ENCODE measurements at places on chromosomes 1 and 21. TPM values are rescaled to one million over a fixed set of nuclear protein-coding genes. Genes with fewer than 3 reads are reported as not detected.

- H3K27me3 ChIP-seq, result peaks cover 10% of the 10 kb centered on the region
- H3K4me3 ChIP-seq, result no peak overlapping the region
- H3K4me1 ChIP-seq, result peaks cover 17% of the 10 kb centered on the region
- no peaks in the 10 kb centered on the region for H3K36me3 ChIP-seq
- DNase-seq, result peak; percentile 23
These were observed 39.9 kb downstream of the ATF3 start for GRCh38 chr1:212648431-212648830.

DNA sequence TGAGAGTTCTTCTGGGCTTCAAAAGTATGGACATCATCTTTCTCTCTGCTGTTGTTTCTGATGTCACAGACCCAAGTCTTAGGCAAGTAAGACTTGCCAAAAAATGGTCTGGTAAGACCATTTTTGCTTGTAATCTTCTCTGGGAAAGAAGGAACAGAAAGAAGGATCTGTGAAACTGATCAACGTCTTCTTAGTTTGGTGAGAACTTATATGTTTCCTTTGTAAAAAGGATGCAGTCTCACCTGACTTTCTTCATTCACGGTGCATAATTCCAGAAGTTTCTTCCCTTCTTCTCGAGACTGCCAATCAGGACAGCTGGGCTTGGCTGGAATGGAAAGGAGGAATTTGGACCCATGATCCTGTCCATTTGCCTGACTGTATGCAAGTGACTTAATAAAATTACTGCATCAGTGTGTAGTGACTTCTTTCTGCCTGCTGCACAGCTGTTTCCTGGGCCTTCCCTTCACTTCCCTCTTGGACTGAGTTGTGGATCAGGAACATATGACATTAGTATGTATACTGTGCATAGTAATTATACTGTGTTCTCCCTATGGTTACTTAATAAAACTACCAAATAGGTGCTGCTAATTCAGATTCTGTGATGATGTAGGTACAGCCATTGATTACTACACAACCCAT is 7.6 kb upstream of the DENND1B start:
- no peaks in the 10 kb centered on the region for H3K27me3 ChIP-seq
- no peak overlapping the region for H3K27ac ChIP-seq
- H3K4me3 ChIP-seq, result no peak overlapping the region
- no peak for DNase-seq

- no peak overlapping the region for H3K4me3 ChIP-seq
- DNase-seq, result no peak
- no peaks in the 10 kb centered on the region for H3K36me3 ChIP-seq
- peaks cover 43% of the 10 kb centered on the region for H3K4me1 ChIP-seq
- H3K27me3 ChIP-seq, result no peaks in the 10 kb centered on the region
These were observed 106.7 kb upstream of the CDC42BPA start for GRCh38 chr1:227424953-227425352.

GRCh38 chr21:45327441-45328197 is 39.9 kb upstream of the POFUT2 start:
- H3K36me3 ChIP-seq, result no peaks in the 10 kb centered on the region
- DNase-seq, result peak; percentile 83
- H3K4me3 ChIP-seq, result no peak overlapping the region

DNA sequence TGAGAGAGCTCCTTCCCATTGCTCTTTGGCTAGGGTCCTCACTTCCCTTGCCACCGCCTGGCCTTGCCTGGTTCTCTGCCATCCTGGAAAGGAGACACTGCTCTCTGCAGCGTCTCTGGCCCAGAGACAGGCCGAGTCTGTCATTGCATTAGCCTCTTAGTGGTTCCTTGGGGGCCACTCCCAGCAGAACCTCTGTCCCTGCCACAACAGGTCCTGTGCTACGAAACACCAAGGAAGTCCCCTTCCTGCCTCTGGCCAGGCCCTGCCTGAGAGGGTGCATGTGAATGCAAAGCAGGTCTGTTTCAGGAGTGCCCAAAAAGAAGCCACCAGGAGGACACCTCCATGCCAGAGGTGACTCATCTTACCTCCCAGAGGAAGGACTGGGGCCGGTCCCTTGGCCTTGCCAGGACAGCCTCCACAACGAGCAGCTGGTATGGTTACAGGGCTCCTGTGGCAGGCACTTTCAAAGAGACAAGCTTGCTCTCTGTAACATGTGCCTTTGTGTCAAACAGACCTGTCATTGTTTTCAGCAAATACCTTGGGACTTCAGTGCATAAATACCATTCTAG is 59.6 kb downstream of the VPS26C start:
- H3K36me3 ChIP-seq, result peaks cover 21% of the 10 kb centered on the region
- peaks cover 10% of the 10 kb centered on the region for H3K4me1 ChIP-seq
- no peaks in the 10 kb centered on the region for H3K27me3 ChIP-seq
- no peak overlapping the region for H3K4me3 ChIP-seq

- no peak for DNase-seq
- H3K4me3 ChIP-seq, result no peak overlapping the region
- no peaks in the 10 kb centered on the region for H3K4me1 ChIP-seq
- no peak overlapping the region for H3K27ac ChIP-seq
These were observed 22.8 kb upstream of the C1orf174 start for GRCh38 chr1:3922851-3923250.

DNA sequence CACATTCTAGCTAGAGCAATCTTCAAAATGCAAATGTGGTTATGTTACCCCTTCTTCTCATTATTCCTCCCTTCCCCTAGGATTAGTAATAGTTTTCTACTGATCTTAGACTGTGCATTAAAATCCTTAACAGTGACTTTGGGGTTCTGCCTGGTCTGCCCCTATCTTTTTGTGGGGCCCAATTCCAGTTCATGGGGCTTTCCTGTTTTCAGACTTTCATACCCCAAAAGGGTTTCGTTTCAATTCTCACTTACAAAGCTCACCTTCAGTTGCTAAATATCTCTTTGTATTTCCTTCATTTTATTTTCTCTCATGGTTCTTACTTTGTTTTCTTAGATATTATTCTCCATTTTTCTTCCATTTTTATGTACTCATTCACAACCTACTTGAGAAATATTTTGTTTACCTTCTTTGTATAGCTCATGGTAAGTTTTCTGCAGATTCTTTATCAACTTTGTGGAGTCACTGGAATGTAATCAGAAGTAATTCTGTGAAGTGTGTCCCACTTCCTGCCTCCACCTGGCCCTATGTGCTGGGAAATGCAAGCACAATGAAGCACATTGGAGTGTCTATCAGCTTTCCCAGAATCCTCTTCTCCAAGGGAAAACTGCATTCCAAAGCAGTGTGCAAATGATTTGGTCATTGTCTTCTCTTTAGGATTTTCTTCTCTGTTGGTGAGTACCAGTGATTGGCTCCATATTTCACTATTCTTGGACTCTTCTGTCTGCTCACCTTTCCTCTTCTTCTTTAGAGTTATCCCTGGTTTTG is 350.2 kb downstream of the ZNF326 start:
- H3K4me1 ChIP-seq, result no peaks in the 10 kb centered on the region
- DNase-seq, result no peak
- H3K36me3 ChIP-seq, result no peaks in the 10 kb centered on the region
- no peak overlapping the region for H3K27ac ChIP-seq

DNA sequence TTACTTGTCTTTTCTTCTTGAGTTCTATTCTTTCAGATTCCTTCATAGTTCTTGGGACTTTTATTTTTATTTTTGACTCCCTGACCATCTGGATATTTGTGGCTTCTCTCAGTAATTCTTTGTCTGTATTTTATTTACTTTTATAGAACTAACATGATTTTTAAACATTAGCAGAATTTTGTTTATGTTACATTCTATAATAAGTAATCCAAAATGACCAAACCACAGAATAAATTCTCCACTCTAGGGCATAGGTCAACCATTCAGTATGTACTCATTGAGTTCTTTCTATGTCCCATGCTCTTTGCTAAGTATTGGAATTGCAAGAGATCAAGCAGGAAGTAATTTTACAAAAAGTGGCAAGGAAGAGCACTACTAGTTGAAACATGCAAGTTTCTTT is 969.0 kb downstream of the TTLL7 start:
- no peak overlapping the region for H3K4me3 ChIP-seq
- peaks cover 2% of the 10 kb centered on the region for H3K36me3 ChIP-seq
- DNase-seq, result no peak
- H3K27me3 ChIP-seq, result no peaks in the 10 kb centered on the region

GRCh38 chr1:153324912-153325311 is 12.2 kb upstream of the PGLYRP3 start:
- H3K4me3 ChIP-seq, result no peak overlapping the region
- H3K27ac ChIP-seq, result no peak overlapping the region
- H3K36me3 ChIP-seq, result no peaks in the 10 kb centered on the region

GRCh38 chr1:9181176-9181906 is 52.4 kb upstream of the GPR157 start:
- peak overlapping the region; percentile 87 for H3K27ac ChIP-seq
- peaks cover 24% of the 10 kb centered on the region for H3K4me1 ChIP-seq
- H3K36me3 ChIP-seq, result peaks cover 11% of the 10 kb centered on the region
- H3K4me3 ChIP-seq, result peak overlapping the region; percentile 88
- H3K27me3 ChIP-seq, result no peaks in the 10 kb centered on the region
- peak; percentile 94 for DNase-seq

DNA sequence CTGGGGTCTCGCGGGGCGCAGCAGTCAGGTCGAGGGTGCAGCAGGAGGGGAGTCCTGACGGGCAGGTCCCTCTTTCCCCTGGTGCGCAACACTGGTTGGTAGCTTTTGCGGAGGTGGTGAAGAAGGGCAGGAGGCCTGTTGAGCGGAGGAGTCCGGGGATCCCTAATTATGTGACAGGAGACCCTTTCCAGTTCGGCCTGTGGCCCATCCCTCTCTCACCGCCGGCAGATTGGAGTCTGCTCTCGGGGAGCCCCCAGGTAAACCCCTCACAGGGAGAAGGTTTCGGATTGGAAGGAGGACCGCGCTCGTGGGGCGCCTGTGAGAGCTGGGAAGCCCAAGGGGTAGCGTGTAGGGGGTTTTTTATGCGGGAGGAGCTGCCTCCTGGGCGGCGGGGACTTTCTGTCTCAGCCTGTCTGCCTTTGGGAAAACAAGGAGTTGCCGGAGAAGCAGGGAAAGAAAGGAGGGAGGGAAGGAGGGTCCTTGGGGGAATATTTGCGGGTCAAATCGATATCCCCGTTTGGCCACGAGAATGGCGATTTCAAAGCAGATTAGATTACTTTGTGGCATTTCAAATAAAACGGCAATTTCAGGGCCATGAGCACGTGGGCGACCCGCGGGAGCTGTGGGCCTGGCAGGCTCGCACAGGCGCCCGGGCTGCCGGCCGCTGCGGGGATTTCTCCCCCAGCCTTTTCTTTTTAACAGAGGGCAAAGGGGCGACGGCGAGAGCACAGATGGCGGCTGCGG is 9.5 kb downstream of the SIM2 start:
- H3K27ac ChIP-seq, result no peak overlapping the region
- H3K36me3 ChIP-seq, result peaks cover 9% of the 10 kb centered on the region
- peak; percentile 82 for DNase-seq
- peak overlapping the region; percentile 56 for H3K4me3 ChIP-seq

GRCh38 chr1:218658269-218658668 is 313.1 kb downstream of the TGFB2 start:
- H3K27ac ChIP-seq, result peak overlapping the region; percentile 89
- no peaks in the 10 kb centered on the region for H3K36me3 ChIP-seq
- H3K4me3 ChIP-seq, result no peak overlapping the region
- no peaks in the 10 kb centered on the region for H3K27me3 ChIP-seq

DNA sequence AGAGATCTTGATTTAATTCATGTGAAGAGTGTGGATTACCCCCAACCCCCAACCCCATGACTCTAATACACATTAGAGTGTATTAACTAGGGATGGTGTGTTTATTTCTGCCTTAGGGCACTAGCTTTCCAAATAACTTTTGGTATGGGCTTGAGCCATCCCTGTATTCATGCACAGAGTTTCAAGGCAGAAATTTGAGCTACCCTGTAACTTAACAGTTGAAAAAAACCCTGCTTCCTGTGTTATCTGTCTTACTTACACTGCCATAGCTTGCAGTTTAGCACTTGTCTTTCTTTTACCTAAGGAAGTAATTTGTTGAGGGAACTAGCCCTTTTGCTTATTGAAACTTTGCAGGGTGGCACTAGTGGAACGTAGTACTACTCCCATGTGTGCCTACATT is 6.3 kb downstream of the SRSF11 start:
- peaks cover 52% of the 10 kb centered on the region for H3K36me3 ChIP-seq
- no peaks in the 10 kb centered on the region for H3K27me3 ChIP-seq
- peaks cover 42% of the 10 kb centered on the region for H3K4me1 ChIP-seq
- DNase-seq, result no peak
- peak overlapping the region; percentile 35 for H3K27ac ChIP-seq
- H3K4me3 ChIP-seq, result no peak overlapping the region

GRCh38 chr1:23344987-23345472 is 946 bp upstream of the HNRNPR start:
- H3K4me1 ChIP-seq, result peaks cover 34% of the 10 kb centered on the region
- no peaks in the 10 kb centered on the region for H3K36me3 ChIP-seq
- peak overlapping the region; percentile 88 for H3K4me3 ChIP-seq
- H3K27me3 ChIP-seq, result no peaks in the 10 kb centered on the region
- H3K27ac ChIP-seq, result peak overlapping the region; percentile 97

DNA sequence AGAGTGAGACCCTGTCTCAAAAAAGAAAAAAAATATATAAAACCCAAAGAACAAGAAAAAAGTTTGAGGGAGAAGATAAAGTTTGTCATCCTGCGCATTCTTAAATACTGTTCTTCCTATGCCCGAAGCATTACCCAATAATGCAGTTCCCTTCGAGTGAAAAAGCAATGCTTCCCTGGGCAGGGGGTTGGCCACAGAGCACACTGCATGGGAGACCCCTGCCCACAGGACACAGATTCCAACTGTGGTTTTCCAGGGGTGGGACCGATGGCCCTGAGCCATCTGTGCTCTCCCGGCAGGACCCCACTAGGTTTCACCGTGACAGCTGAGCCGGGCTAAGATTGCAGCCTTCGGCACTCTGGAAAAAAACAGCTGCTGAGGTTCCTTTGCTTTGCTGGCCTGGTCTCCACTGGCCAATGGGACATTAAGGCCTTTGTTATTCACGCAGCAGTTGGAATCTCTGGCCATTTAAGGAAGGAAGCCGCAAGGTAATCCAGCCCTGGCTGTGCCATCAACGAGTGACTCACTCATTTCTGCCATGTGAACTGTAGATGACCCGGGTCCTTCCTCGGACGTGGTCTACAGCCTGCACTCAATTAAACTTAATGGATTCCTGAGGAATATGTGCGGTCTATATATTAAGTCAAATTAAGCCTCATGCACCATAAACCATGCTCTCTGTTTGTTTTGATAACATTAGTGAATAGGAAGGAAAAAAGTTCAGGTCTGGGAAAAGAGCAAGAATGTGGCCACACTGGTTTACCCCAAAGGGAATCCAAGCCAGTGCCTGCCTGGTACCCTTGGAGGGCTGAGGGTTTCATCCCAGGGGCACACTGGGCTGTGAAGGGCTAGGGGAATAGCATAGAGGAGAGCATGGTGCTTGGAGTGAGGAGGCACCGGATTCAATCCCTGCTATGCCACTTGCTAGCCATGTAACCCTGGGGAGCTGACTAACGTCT is 163.2 kb downstream of the ZBTB18 start:
- H3K36me3 ChIP-seq, result no peaks in the 10 kb centered on the region
- H3K27ac ChIP-seq, result peak overlapping the region; percentile 78
- no peak for DNase-seq

- H3K4me3 ChIP-seq, result no peak within 1 kb of the TSS
- H3K27me3 ChIP-seq, result peaks cover 2% of the 10 kb centered on the region
- H3K27ac ChIP-seq, result no peak within 1 kb of the TSS
- peaks cover under 1% of the 10 kb centered on the region for H3K36me3 ChIP-seq
- peaks cover 43% of the 10 kb centered on the region for H3K4me1 ChIP-seq
These were observed at the start of gene PADI4 for GRCh38 chr1:17307946-17308345. PADI4 (plus strand) TSS chr1:17308197; CDS start chr1:17308223, 26 bp downstream.

The POU2F1 gene
- 15.3 TPM for total RNA-seq

The RERE gene
- 76.8 TPM for total RNA-seq

The TMPRSS3 gene
- total RNA-seq, result not detected

The COL16A1 gene
- total RNA-seq, result 90.7 TPM

The TFF2 gene
- total RNA-seq, result not detected

The KRTAP19-3 gene
- not detected for total RNA-seq

Data from osteocyte (in vitro differentiated cells).